ENCODE measurements at places on chromosomes 7 and 10.

DNA sequence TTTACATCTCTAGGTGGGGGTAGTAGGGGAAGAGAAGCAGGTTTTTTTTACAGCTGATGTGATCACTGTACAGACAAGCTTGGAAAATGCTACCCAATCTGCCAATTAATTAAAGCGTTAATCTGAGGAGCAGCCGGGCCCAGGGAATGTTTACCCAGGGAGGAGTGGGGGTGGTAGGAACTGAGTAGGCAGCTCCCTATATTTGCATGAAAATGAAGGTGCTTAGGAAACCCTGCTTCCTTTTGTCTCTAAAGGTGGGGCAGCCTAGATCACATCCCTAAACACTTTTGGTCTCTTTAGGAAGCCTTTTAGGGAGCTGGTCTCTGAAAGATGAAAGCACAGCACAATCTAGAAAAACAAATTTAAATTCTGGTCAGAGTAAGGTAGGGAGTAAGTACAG is 53.0 kb upstream of the NFKB2 start:
- no peak for DNase-seq

DNA sequence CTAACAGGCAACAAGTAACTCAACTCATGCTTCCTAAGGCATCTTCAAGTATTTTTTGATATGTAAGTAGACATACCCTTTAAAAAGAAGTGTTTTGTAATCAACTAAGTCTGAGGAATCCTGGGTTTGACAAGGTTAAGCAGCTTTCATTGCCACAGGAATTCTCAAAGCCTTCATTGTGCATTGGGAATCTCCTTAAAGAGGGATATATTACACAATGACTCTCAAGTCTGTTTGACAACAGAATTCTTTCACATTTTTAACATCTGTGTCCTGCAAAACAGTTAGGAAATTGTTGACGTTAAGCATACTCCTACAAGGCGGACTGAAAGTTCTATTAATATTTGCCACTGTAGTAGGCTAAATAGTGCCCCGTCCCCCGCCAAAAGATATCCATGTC is 71.4 kb downstream of the SGMS1 start:
- DNase-seq, result no peak

DNA sequence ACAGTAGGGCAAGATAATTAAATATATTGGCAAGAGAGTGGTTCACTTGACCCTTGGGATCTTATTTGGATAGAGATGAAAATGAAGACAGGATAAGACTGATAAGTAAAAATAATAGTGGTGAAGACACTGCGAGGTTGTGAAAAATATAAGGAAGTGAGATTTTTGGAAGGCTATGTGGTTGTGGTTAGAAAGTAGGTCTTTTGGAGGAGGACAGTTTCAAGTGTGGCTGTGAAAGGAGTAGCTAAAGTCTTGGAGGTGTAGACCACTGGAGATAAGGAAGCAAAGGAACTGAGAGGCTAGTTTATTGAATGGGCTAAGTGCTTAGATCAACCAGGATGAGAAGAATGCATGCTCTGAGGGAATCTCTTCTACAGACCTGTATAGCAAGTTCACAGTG is 11.2 kb downstream of the MIOS start:
- no peak for DNase-seq

DNA sequence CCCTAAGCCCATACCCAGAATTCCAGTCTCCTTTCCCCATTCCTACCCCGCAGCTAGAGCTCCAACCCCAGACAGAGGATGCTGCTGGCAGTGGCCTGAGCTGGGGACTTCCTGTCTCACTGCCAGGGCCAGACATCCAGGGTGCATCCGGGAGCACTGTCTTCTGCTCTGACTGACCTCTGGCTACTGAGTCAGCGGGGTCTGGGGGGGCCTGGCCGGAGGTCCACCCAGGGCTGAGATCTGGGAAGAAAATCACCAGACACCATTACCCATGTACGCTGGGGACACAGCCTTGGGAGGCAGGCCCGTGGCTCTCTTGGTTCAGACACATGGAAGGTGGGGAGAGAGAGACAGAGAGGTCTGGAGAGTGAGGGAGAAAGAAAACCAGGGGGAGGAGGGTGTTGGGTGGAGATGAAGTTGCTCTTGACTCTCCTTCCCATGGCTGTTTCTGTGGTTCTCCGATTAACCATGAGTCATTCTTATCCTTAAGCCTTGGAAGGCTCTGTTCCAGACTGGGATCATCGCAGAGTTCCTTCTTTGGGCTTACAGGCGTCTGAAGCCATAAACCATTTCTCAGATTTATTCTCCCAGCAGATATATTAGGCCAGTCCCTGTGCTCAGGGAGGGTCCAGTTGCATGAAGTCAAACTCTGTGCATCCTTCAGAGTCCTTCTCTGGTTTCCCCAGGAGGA is 23.6 kb downstream of the TSPAN15 start:
- DNase-seq, result no peak

DNA sequence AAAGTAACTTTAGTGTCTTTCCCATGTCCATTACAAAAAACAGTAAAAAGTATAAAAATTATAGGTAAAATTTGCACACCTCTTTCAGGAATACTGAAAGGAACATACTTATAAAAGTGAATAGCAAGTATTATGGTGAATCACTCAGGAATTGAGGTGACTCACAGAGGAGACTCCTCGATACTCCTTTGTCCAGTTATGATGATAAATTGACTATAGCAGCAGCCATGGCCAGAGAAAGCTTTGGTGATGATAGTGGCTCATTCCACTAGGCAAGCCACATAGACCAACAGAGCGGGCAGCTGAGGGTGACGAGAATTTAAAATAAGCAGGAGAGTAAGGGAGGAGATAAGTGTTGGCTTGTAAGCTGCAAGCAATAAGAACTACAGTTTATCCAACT is 1231.1 kb upstream of the CELF2 start:
- DNase-seq, result peak; percentile 49

DNA sequence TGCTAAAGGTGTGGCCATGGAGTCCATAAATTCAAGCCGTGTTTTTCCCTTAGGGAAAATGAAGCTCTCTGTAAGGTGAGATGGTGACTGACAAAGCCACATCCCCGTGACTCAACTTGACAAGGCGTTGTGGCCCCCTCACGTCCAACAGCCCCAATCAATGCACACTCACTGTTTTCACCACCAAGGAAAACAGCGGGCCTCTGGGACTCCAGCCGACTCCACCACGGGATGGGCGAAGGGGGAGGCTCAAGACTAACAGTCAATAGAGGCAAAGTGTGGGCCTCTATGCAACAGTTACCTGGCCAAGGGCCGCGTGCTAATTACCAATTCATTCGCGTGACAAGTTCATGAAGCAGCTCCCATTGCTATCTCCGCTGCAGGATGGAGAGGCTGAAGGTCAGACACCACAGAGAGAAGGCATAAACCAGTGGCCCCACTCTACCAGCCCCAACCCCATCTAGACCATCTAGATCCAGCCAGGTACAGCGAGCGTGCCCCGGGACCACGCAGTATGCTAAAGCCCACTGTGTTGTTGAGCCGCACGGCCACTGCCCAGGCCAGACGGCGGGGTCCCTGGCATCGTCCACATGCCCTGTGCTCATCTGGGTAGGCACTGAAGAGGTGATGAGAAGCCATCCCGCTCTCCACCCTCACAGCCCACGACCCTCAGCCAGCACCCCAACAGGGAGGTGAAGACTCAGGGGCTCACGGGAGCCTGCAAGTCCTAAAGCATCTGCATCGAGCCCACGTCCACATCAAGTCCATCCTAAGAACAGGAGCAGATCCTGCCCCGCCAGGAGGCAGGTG is 76.1 kb downstream of the PROSER2 start:
- DNase-seq, result no peak

DNA sequence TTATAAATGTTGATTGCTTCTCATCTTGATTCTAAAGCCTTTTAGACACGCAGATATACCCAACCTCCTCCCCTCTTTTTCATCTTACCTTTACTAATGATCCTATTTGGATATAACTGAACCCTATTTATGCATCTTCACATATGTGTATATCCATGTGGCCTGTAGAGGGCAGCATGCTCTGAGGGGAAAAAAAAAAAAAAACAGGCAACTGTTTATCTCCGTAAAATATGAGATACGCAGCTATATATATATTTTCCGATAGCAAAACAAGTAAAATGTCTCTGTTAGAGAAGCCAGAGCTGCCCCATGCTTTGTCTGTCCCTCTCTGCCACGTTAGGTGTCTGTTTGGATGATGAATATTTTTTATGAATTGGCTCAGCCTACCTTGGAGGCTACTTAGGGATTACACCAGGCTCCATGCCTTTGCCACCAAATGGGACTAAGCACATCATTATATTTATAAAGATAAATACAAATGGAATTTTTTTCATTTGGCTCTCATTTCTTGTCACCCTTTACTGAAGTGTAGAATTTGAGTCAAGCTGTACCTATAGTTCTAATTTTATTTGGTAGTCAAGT is 174.8 kb upstream of the FZD1 start:
- peak; percentile 63 for DNase-seq

GRCh38 chr7:102933763-102934162 is 21.0 kb downstream of the LRRC17 start:
- DNase-seq, result no peak

- DNase-seq, result peak; percentile 73
Observed at GRCh38 chr10:72567421-72567820, 58.5 kb downstream of the MICU1 start.

DNA sequence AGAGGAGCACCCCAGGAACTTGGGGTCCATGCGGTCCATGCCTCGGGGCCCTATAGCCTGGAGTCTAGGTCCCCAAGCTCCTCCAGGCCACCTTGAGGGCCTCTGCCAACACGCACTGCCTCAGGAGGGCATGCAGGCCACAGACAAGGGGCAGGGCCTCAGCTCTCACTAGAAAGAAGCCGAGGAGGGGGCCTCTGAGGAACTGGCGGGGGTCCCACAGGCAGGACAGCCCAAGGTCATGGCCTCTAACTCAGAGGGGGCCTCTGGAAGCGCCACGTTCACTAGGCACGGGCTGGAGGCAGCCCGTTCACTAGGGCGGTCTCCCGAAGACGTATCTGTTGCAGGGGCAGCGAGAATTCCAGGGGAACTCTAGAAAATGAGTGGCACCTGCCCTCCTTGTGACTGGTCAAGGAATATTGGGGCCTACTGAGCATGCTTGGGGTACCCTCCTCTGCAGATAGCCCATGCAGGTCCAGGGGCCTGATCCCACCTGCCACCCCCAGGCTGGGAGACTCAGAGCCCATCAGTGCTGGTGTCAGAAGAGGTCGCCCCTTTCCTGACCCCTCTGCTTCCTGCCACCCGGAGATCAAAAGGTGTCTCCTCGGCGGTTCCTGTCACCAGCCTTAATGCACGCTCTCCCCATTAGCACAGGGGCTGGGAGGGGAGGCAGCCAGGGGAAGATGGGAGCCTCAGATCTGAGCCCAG is 86.7 kb upstream of the RET start:
- DNase-seq, result no peak

GRCh38 chr10:86353506-86354485 is 12.8 kb downstream of the GRID1 start:
- no peak for DNase-seq

DNA sequence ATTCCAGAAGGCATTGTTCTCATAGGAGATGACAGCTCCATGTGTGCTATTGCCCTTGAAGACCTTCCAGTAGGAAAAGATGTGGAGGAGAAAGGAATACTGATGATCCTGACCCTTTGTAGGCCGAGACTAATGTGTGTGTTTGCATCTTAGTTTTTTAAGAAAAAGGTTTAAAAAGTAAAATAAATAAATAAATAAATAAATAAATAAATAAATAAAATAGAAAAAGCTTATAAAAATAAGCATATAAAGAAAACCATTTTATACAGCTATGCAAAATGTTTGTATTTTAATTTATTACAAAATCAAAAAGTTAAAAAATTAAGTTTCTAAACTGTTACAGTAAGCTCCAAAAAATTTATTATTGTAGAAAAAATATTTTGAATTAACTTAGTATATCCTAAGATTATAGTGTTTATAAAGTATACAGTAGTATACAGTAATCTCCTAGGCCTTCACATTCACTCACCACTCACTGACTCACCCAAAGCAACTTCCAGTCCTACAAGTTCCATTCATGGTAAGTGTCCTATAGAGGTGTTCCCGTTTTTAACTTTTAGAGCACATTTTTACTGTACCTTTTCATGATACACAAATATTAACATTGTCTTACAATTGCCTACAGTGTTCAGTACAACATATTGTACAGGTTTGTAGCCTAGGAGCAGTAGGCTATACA is 435.2 kb upstream of the SEMA3A start:
- no peak for DNase-seq

- DNase-seq, result no peak
Observed at GRCh38 chr10:61272781-61273180, 180.4 kb downstream of the TMEM26 start.

- peak; percentile 27 for DNase-seq
Observed at GRCh38 chr10:121070275-121071070, 219.3 kb downstream of the WDR11 start.

DNA sequence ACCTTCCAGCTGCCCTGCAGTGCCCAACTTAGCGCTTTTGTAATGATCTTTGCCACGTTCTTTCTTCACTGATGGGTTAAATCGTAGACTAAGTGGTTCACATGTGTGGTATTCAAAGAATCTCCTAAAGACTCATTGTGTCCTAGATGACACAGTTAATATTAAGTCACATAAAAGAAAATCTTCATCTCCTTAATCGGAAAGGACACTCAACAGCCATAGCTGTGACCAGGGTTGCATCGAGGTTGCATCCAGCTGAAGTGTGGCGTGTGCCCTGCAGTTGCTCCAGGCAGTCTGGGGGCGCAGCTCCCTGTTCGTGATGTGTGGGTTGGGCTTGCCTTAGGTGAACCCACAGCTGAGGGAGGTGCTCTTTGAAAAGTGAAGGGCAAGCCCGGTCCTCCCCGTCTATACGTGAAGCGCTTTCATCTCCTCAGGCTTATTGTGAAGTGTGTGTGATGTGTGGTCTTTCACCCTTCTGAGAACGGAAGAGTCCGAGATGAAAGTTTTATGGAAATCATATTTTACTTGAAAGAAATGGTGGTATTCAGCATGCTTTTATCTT is 122.7 kb downstream of the TRRAP start:
- DNase-seq, result no peak

- no peak for DNase-seq
Observed at GRCh38 chr7:127536741-127537140, 48.7 kb downstream of the GCC1 start.

DNA sequence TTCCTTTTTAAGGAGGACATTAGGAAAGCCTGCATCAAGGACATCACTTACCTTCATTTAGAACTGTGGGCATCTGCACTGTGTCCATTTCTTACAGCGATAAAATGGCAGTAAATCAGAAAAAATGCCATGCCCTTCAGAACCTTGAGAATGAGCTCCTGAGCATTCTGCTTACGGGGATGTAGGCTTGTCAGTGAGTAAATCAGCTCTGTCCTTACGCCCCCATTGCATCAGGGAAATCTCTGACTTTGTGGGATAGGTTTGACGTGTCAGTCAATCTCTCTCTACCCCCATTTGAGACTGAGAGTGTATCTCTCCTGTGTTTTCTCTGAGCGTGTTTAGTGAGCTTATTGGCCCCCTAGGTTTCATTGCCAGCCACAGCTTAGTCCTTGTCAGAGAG is 837.1 kb downstream of the LRMDA start:
- DNase-seq, result no peak

DNA sequence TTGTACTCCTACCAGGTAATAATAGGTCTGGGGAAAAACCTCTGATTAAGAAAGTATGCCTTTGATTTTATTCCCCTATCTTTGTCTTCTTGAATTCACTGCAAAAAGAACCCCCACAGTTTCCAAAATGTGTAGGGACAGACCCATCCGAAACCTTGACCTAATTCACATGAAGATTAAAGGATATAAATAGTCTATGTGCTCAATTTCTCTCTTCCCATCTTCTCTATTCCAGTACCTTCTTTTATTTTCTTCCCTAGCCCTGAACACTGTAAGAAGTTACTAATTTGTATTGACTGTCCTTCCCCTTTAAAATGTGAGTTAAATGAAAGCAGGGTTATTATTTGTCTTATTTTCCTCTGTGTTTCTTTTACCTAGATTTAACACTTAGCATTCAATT is 135.3 kb downstream of the HBP1 start:
- no peak for DNase-seq
